Erythroblast (primary cell): ENCODE measurements at places on chromosomes 7 and 10.

- no peak for DNase-seq
Measured at GRCh38 chr7:124930655-124931597, 1.3 kb upstream of the POT1 start.

- no peak for DNase-seq
Measured at GRCh38 chr10:1272079-1272776, 216.0 kb downstream of the WDR37 start.

- DNase-seq, result no peak
Measured at GRCh38 chr7:73338321-73338720, 10.4 kb downstream of the FKBP6 start.

DNA sequence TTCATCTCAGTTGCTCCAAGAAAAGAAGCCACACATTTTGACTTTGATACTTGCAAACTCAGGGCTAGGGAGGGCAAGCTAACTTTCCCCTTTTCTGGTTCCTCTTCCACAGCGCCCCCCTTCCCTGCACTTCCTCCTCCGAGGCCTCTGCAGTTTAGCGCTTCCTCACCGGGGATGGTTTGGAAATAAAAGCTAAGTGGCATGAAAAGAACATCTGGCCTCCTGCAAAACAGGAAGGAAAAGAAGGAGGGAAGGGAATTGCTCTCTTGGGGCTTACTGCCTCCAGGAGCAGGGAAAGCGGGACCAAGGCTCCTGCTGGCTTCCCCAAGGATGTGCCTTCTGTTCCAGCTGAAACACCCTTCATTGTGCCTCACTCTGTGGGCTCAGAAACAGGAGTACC, 42.3 kb downstream of the PRKCQ start:
- no peak for DNase-seq

- no peak for DNase-seq
Measured at GRCh38 chr7:75054744-75055143, 18.9 kb downstream of the RCC1L start.

DNA sequence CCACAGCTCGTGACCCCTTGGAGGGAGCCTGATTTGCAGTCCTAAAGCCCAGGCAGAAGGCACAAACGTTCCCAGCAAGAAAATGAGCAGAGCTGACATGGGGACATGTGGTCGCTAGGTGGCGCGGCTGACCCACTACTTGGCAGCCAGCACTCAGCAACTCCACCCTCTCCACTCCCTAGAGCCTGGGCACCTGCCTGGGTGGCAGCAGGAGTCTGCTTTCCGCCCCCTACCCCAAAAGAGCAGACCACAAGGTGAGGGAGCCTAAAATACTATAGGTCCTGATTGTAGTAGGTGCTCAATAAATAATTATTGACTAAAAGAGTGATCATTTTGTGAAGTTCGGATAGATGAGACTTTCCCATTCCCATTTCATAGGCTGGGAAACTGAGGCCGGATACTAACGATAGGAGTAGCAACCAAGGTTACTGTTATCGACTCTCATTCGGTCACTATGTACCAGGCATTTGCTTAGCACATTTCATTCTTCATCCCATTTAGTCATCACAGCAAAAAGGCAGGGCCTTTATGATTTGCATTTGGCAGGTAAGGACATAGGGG, 57.4 kb downstream of the NEUROG3 start:
- peak; percentile 66 for DNase-seq

- DNase-seq, result no peak
Measured at GRCh38 chr7:17086403-17086802, 204.6 kb upstream of the AGR3 start.

GRCh38 chr7:155299535-155300202, 2.0 kb downstream of the INSIG1 start:
- DNase-seq, result peak; percentile 40

GRCh38 chr7:149310113-149310836, 48.3 kb downstream of the ZNF783 start:
- DNase-seq, result peak; percentile 62
